Caco-2 (cell line): ENCODE measurements at places on chromosomes 5 and 9. TPM values are rescaled to one million over a fixed set of nuclear protein-coding genes. Genes with fewer than 3 reads are reported as not detected.

Gene ST8SIA4
- total RNA-seq, result 0.61 and 0.72 TPM in 2 replicates

Gene SPATA31D4
- total RNA-seq, result not detected in 2 replicates

Gene CAMK4
- not detected in 2 replicates for total RNA-seq

Gene FAM169A
- total RNA-seq, result 13.9 and 14.4 TPM in 2 replicates

Gene AGXT2
- 0.21 TPM in 1 of 2 replicates, not detected in the other for total RNA-seq

Gene ADGRD2
- not detected in 2 replicates for total RNA-seq

Gene C9orf152
- 0.36 and 0.42 TPM in 2 replicates for total RNA-seq

Gene ASPN
- total RNA-seq, result not detected in 2 replicates

Gene CNTRL
- 12.0 and 14.9 TPM in 2 replicates for total RNA-seq

DNA sequence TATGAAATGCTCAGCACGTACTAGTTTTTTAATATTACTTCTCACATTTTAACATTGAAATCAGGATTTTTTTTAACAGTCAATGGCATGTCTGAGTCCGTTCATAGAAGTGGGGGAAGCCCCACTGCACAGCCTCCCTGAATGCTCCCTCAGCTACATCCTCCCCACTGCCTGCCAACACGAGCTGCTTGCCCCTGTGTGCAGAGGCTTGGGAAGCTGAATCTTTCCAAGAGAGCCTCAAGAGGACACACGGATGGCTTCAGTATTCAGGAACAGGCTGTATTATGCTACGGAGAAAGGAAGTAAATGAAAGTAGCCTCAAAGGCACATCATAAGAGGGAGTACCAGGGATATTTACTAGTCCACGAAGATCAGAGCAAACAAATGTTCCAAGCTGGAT lies 248.7 kb downstream of the SPOCK1 start:
- no peaks in the 10 kb centered on the region for H3K4me1 ChIP-seq
- H3K27me3 ChIP-seq, result no peaks in the 10 kb centered on the region; the same call in none of the 2 replicates
- H3K27ac ChIP-seq, result no peak overlapping the region
- no peaks in the 10 kb centered on the region for H3K36me3 ChIP-seq
- no peak for DNase-seq
- no peak overlapping the region for H3K4me3 ChIP-seq

- no peaks in the 10 kb centered on the region for H3K27me3 ChIP-seq
- no peak overlapping the region for H3K4me3 ChIP-seq
- no peaks in the 10 kb centered on the region for H3K4me1 ChIP-seq
- no peaks in the 10 kb centered on the region for H3K36me3 ChIP-seq
- DNase-seq, result no peak
Observed at GRCh38 chr5:120365656-120366446, 98.2 kb upstream of the PRR16 start.

DNA sequence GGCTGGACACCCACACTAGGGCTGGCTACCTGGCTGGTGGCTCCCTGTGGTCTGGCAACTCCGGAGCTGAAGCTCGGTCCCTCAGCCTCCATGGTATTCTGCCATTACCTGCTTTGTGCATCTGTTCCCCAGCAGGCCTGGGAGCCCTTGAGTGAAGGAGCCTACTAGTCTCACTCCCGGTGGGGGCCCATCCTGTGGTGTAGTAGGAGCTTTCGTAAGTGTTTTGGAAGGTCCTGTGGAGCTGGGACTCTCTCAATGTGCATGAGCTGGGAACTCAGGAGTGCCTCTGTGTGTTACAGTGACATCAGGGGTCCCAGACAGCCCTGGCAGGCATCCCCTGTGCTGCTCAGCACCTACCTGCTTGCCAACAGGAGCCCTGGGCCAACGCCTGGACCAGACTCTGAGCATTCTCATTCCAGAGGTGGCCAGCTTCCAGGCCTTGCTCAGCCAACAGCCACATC lies 267.1 kb downstream of the GADD45G start:
- H3K36me3 ChIP-seq, result no peaks in the 10 kb centered on the region
- DNase-seq, result no peak
- no peak overlapping the region for H3K27ac ChIP-seq
- H3K27me3 ChIP-seq, result no peaks in the 10 kb centered on the region
- no peak overlapping the region for H3K4me3 ChIP-seq

GRCh38 chr9:105475302-105475701 lies 27.5 kb downstream of the FSD1L start:
- peak; percentile 23 for DNase-seq
- no peak overlapping the region for H3K27ac ChIP-seq
- H3K27me3 ChIP-seq, result no peaks in the 10 kb centered on the region

DNA sequence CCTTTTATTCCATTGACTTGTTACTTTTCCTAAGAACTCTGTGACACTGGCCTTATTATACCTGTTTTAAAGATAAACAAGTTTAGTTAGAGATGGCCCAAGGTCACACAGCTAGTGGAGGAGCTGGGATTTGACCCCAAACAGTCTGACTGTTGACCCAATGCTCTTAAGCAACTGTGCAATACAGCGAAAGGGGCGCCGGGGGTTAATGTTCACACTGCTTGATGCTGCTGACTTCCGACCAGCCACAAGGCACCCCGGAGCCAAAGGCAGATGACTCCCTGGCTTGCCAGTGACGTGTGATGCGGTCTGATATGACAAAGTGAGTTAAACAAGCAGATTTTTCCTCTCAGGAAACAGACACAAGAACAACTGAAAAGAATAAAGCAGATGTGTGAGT lies 23.9 kb downstream of the PIK3R1 start:
- H3K4me3 ChIP-seq, result no peak overlapping the region
- peaks cover 1% of the 10 kb centered on the region; the same call in 1 of the 2 replicates for H3K36me3 ChIP-seq
- H3K27ac ChIP-seq, result no peak overlapping the region
- peak; percentile 30 for DNase-seq

- no peak overlapping the region for H3K4me3 ChIP-seq
- DNase-seq, result no peak
- no peaks in the 10 kb centered on the region for H3K36me3 ChIP-seq
- H3K27ac ChIP-seq, result no peak overlapping the region
- H3K27me3 ChIP-seq, result no peaks in the 10 kb centered on the region
Observed at GRCh38 chr5:177576169-177576568, 15.8 kb upstream of the TMED9 start.

- no peak overlapping the region for H3K4me3 ChIP-seq
- no peaks in the 10 kb centered on the region for H3K36me3 ChIP-seq
- DNase-seq, result no peak
- no peak overlapping the region for H3K27ac ChIP-seq
- no peaks in the 10 kb centered on the region for H3K4me1 ChIP-seq
Observed at GRCh38 chr5:40043916-40044315, 619.1 kb upstream of the DAB2 start.

GRCh38 chr9:122827761-122828093 lies 661 bp downstream of the PDCL start:
- no peak for DNase-seq
- H3K27me3 ChIP-seq, result no peaks in the 10 kb centered on the region
- H3K27ac ChIP-seq, result peak overlapping the region; percentile 87
- H3K36me3 ChIP-seq, result peaks cover 2% of the 10 kb centered on the region; the same call in 1 of the 2 replicates
- peak overlapping the region; percentile 91 for H3K4me3 ChIP-seq

DNA sequence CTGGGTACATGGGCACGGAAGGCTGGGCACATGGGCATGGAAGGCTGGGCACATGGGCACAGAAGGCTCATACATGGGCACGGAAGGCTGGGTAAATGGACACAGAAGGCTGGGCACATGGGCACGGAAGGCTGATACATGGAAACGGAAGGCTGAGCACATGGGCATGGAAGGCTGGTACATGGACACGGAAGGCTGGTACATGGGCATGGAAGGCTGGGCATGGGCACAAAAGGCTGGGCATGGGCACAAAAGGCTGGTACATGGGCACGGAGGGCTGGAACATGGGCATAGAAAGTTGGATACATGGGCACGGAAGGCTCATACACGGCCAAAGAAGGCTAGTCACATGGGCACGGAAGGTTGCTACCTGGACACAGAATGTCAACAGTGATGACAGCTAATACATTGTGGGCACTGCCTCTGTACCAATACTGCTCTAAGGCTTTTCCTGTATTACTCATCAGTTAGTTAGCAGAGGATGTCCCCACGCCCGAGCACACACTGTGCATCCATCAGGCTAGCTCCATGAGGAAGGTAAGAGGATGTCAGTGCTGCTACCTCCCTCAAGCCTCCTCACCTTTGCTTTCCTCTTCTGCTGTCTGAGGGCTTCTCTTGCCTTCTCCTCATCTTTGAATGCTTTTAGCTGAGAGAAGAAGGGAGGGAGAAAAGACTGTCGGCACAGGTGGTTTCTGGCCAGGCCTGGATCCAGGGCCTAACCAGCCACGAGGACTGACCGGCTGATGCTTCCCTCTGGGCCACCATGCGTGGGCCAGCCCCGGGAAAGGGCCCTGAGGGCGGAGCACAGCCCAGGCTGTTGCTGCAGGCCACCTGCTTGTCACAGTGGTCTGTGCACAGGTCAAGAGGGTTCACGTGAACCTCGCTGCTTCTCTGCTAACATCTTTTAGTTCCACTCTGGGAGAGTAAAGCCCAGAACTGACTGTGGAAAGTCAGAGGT lies 14.3 kb downstream of the GPX3 start:
- no peaks in the 10 kb centered on the region for H3K4me1 ChIP-seq
- no peak overlapping the region for H3K4me3 ChIP-seq
- peaks cover 18% of the 10 kb centered on the region for H3K36me3 ChIP-seq
- no peak overlapping the region for H3K27ac ChIP-seq

- no peak overlapping the region for H3K4me3 ChIP-seq
- no peaks in the 10 kb centered on the region for H3K27me3 ChIP-seq
- no peak overlapping the region for H3K27ac ChIP-seq
- DNase-seq, result peak; percentile 3
- H3K36me3 ChIP-seq, result no peaks in the 10 kb centered on the region
Observed at GRCh38 chr5:114018186-114018585, 343.7 kb upstream of the KCNN2 start.

GRCh38 chr5:57552033-57552432 lies 69.4 kb upstream of the ACTBL2 start:
- no peaks in the 10 kb centered on the region for H3K36me3 ChIP-seq
- no peak overlapping the region for H3K27ac ChIP-seq
- no peak for DNase-seq
- H3K27me3 ChIP-seq, result 0 out of 2 replicates have a peak, but pooled peaks cover 1% of the 10 kb centered on the region
- H3K4me3 ChIP-seq, result no peak overlapping the region
- no peaks in the 10 kb centered on the region for H3K4me1 ChIP-seq

GRCh38 chr5:145931718-145932117 lies 4.7 kb upstream of the SH3RF2 start:
- no peaks in the 10 kb centered on the region for H3K27me3 ChIP-seq
- H3K4me3 ChIP-seq, result no peak overlapping the region
- no peaks in the 10 kb centered on the region for H3K36me3 ChIP-seq
- H3K4me1 ChIP-seq, result peaks cover 27% of the 10 kb centered on the region

DNA sequence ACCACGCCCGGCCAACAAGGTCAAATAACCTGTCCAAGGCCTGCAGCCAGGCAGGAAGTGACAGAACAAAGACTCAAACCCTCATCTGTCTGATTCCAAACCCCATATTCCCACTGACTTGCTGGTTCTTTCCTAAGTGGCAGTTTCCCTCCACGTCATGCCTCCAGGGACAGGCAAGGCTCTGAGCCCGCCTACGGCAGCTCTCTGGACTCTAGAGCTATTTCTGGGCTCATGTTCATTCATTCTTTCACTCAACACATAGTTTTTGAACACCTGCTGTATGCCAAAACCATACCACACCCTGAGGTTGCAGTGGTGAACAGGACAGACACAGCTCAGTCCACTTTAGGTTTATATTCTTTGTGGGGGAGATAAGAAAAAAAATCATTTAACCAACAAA lies 5.2 kb upstream of the FBP1 start:
- DNase-seq, result no peak
- no peak overlapping the region for H3K27ac ChIP-seq
- no peaks in the 10 kb centered on the region for H3K27me3 ChIP-seq
- H3K4me1 ChIP-seq, result no peaks in the 10 kb centered on the region

- no peak overlapping the region for H3K27ac ChIP-seq
- no peak for DNase-seq
- no peaks in the 10 kb centered on the region for H3K36me3 ChIP-seq
- H3K4me1 ChIP-seq, result no peaks in the 10 kb centered on the region
Observed at GRCh38 chr9:17859987-17860386, 281.1 kb downstream of the SH3GL2 start.

DNA sequence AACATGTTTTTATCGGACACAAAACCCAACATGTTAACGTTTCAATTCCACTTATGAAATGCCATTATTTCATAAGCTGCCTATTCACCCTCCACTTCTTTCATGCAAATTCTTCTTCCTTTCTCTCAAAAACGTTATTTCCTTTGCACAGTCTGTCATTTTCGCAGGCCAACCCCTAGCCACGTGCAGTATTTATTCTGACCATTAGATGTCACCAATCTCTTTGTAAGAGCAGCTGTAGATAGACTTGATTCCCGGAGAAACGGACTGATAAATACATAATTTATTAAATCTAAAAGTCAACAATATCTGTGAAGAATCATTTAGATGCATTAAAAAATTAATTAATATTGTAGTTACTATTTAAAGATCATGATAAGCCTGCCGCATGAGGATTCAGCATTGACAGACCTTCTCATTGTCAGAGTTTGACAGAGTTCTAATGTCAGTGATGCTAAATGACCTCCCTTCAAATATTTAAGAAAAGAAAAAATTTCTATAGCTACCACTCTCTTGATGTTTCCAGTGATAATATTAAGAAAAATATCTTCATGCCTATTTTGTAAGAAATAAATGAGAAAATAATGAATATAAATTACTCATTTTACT lies 933.6 kb downstream of the CDH12 start:
- H3K4me3 ChIP-seq, result no peak overlapping the region
- no peak for DNase-seq
- no peaks in the 10 kb centered on the region for H3K36me3 ChIP-seq
- no peak overlapping the region for H3K27ac ChIP-seq
